NCI-H510A (cell line): ENCODE measurements at places on chromosomes 7 and 10.
A peak's percentile ranks its signal among the peaks of the same experiment; 100 is the strongest.

GRCh38 chr7:119630406-119630969, 642.5 kb upstream of the KCND2 start:
- no peak for DNase-seq

- no peak for DNase-seq
Measured at GRCh38 chr7:47142867-47143175, 439.1 kb downstream of the TNS3 start.

DNA sequence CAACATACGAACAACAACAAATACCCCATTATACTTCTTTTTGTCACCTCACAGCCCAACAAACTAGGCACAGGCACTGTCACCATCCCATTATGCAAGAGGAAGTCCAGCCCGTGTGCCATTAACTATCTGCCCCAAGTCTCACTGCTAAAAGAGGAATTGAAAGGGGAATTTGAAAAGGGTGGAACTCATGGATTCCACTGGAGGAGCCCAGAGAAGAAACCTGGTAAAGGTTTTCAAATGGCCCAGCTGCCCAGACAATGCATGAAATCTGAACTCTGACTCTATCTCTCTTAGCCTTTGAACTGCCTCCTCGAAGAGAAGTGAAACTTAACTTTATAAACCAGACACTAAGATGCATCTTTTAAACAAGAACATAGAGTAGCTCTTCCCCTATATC, 130.0 kb downstream of the PLXNA4 start:
- DNase-seq: no peak

- DNase-seq: no peak
Measured at GRCh38 chr7:68793513-68793912, 804.8 kb upstream of the AUTS2 start.

DNA sequence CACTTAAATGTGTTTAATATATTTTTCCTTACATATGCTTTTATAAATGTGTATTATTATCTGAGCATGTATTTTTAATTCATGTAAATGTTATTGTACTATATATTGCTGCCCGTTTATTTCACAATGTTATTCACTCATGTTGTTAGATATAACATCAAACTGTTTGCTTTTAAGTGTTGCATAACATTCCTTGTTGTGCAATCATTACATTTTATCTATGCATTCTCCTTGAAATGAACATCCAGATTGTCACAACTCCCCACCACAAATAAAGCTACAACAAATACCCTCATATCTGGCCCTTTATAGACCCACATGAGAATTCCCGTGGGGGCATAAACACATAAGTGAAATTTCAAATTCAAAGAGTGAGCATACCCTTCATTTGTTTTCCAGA, 264.2 kb downstream of the HPSE2 start:
- no peak for DNase-seq

GRCh38 chr10:119199231-119199992, 8.0 kb upstream of the GRK5 start:
- DNase-seq: peak; percentile 28

- DNase-seq: no peak
Measured at GRCh38 chr7:104208421-104208780, 588 bp upstream of the ORC5 start.

- DNase-seq: no peak
Measured at GRCh38 chr10:16182144-16182543, 254.7 kb upstream of the PTER start.

GRCh38 chr7:75727881-75728593, 10.7 kb downstream of the HIP1 start:
- no peak for DNase-seq

DNA sequence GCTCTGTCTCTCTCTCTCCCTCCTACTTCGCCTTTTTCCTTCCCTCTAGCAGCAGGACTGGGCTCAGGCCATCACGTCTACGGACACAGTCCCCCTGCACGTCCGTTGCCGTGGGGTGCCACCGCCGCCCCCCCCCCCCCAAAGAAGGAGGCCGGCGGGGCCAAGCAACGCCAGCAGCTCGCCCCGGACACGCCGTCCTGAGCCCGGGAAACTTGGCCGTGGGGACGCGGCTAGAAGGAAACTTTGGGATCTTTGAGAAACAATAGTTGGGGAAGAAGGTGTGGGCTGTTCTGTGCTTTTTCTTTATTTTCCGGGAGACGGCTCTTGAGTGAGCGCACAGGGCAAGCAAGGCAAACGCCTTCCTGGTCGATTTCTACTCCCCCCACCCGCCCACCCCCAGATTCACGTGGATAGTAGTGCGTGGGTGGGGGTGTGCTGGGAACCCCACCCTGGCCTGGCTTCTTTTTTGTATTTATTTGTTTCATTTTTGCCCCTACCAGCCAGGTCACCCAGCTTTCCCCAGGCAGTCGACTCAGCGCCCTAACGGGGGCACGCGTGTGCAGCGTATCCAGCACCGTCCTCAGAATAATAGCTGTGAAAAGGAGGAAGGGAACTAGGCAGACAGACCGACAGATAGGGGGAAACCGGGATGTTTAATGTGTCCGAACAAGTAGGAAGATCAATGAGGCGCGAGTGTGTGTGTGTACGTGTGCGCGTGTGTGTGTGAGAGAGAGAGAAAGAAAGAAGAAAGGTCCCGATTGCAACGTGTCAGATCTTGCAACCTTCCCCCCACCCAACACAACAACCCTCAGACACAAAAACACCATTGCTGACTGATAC, 1.4 kb downstream of the MXI1 start:
- no peak for DNase-seq

- DNase-seq: no peak
Measured at GRCh38 chr10:77403761-77404160, 233.8 kb downstream of the KCNMA1 start.

DNA sequence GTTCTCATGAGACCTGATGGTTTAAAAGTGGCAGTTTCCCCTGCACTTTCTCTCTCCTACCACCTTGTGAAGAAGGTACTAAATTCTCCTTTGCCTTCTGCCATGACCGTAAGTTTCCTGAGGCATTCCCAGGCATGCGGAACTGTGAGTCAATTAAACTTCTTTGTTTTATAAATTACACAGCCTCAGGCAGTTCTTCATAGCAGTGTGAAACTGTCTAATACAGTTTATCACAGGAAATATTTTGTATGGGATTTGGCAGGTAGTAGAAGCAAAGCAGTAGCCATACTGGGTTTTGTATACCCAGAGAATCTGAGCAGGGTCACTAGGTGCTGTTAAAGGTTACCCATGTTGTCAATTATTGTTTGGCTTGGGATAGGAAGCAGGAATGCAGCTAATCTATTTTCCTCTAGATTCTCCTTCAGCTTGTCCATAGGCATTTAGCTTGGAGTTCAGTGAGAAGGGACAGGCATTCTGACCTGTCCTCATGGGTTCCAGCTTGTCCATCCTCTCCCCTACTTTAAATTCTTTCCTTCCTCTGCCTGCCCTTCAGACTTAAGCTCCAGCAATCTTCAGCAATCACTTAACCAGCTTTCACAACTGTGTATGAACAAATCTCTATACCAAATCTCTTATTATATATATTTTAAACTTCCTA, 186.7 kb downstream of the PCLO start:
- no peak for DNase-seq

DNA sequence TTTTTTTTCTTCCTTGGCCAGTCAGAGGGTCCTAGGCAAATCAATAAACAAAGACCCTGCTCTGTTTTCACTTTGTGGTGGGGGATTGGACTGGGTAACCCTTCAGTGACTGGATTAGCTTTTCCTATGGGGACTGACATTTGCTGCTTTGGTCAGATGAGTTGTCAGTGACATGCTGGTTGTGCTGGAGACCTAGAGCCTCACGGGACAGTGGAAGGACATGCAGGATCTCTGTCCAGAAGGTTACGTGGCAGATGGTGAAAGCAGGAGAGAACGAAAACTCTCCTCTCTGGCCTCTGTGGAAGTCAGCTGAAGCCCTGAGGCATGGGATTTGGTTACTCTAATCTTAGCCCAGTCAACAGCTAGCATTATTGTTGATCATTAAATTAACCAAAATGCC, 90.0 kb upstream of the BMPER start:
- no peak for DNase-seq

DNA sequence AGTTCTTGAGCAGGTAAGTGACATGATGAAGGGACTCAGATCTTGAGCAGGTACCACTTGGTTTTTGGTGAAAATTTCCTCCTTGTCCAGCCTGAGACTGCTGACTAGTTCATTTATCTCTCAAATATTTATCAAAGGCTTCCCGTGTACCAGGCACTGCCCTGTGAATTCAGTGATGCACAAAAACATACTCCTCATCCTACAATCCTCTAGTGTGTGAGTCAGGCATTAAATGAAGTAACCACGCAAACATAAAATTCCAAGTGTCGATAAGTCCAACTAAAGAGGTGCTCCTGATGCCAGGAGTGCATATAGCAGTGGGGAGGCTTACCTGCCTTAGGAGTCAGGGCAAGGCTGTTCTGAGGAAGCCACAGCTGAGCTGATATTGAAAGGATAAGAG, 41.5 kb upstream of the LBX1 start:
- no peak for DNase-seq

DNA sequence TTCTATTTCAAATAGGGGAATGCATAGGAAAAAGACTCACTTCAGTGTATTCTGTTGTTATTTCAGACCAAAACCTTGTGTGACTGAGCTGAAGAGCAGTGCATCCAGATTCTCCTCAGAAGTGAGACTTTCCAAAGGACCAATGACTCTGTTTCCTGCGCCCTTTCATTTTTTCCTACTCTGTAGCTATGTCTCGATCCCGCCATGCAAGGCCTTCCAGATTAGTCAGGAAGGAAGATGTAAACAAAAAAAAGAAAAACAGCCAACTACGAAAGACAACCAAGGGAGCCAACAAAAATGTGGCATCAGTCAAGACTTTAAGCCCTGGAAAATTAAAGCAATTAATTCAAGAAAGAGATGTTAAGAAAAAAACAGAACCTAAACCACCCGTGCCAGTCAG, 12.0 kb downstream of the TET1 start:
- DNase-seq: no peak

DNA sequence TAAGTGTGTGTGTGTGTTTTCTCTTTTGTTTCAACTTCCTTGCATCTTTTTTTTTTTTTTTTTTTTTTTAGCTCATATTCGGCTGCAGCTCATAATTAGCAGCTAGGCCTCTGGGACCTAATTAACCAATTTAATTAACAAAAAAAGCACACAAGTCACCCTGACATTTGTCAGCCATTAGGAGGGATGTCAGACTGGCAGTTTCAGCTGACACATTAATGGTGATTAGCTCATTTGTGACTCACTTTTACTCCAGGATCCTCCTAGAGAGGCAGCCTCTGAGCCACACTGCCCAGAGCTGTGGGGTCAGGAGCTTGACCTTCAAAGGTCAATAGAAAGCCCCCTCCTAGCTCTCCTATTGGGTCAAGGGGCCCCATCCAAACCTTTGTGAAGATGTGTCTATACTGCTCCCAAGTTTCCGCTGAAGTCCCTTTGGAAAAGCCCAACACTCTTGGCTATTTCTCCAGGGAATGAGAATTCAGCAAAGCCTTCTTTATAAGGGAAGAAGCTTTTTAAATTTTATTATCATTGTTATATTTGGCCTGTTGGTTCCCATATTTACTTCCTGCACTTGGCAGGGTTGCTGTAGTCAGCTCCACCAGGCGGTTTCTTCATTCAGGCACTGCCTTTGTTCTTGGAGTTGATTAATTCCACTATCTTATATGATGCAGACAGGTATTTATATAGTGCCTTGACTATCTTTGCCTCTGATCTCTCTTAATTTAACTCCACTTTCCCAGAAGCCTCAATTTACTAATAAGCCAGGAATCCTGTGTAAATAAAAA, 109.5 kb upstream of the HABP2 start:
- no peak for DNase-seq

DNA sequence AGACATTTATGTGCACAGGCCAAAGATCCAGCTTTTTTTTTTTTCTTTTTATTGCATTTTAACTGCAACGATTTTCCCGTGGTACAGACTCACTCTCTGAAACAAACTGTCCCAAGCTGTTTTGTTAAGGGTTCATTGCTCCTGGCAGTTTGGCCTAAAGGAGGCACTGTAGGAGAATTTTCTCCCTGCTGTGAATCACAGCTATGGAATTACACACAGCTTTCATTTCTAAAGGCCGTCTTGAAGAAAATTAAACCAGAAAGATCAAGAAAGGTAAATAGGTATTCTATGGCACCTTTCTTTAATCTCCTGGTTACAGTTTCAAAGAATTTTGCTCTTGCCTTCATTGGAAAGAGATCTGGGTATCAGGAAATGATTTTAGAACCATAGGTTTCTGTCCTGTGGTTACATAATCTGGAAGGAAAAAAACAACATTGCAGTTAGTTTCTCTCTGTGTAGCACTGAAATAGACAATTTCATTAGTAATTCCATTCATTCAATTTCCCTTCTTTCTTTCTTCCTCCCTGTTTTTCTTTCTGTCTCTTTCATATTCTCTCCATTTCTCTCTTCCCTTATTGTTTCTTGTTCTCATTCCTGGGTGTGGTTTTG, 51.2 kb downstream of the PDK4 start:
- no peak for DNase-seq

GRCh38 chr10:101725296-101726114, 30.5 kb upstream of the FBXW4 start:
- DNase-seq: no peak

DNA sequence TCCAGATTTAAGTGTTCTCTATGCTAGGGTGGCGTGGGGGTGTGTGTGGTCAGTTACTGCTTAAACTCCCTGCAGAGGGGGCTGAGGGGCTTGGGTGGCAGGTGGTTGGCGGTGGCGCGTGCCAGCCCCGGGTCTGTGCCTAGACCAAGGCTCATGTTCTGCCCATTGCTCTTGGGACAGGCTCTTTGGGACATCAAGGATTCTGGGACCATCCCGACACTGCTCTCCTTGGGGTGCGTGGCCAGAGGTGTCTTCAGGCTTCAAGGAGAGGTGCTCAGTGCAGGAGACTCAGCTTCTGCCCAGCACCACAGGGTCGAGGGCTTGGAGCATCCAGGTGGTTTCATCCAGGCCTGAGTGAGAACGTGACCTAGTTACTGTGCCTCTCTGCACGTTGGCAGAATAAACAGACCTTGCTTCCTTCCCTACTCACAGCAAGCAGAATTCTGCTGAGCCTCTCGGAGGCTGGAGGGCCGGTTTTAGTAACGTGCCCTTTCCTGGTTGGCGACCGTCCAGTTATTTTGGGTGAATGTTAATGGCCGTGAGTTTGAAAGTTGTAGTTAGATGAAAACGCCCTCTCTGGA, 39.9 kb downstream of the CAMK1D start:
- DNase-seq: peak; percentile 36

GRCh38 chr10:126063353-126063791, 167.0 kb downstream of the FANK1 start:
- DNase-seq: no peak

DNA sequence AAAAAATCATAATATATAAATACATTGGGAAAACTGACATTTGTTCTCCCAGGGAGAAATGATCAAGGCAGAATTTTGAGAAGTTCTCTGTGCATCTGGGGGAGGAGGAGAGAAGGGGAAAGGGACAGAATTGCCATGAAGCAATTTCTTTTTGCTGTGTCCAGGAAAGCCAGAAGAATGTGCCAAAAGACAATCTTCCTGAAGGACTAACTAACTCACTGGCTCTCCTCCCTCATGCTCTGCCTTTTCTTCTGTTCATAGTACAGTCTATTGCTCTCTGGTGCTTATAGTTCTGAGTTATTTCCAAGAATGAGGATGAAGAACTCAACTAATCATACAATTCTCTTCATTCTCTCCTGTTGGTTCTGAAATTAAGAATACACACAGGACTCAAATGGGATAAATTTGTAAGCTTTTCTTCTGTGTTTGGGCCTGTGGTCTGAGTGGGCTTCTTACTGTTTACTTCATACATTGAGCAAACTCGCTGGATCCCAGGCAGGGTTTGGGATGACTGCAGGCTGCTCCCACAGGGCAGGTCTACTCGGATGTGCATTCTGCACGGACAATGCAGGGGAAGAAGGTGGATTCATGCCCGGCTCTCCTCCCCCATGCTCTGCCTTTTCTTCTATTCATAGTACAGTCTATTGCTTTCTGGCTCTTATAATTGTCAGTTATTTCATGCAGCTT, 22.2 kb upstream of the FAM171A1 start:
- no peak for DNase-seq

GRCh38 chr7:11404355-11404754, 427.6 kb downstream of the THSD7A start:
- no peak for DNase-seq
